Stimulated activated CD4-positive, alpha-beta T cell treated with anti-CD3 and anti-CD28 coated beads, Interleukin-15, amount 100 ng/mL, for 24 hours (primary cell): ENCODE measurements at places on chromosomes 3 and 15.

- DNase-seq: peak; percentile 24
Observed at GRCh38 chr3:126356373-126357264, 589 bp downstream of the KLF15 start.

- DNase-seq: peak; percentile 76
Observed at GRCh38 chr3:188060840-188061544, 93.0 kb upstream of the LPP start.

DNA sequence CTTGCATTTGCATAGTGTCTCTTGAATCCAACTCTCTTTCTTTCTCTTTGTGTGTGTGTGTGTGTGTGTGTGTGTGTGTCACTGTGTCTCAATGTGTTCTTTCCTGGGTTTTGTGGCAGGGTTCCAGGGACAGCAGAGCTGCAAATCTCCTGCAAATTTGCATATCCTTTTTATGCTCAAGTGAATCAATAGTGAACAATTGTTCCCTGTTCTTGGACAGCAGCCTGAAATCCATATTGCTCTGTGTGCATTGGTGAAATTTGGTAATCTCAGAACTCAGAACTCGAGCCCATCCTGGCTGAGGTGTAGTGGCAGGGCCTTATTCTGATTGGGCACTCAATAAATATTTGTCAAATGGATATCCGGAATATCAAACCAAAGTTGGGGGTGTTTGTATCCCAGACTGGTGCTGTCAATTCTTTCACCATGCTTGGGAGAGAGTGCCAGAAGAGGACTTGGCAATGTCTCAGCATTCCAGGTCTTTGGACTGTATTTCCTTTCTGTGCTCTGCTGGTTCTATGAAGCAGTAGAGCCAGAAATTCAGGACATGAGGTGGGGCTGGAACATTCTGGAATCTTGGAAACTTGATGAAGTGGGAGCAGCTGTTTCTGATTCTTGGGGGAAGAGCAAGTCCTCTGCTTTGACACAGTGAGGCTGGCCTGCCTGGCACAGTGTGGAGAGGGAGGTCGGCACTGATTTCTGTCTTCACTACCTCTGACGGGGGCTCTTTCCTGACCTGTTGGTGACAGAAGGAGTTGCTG is 380.6 kb upstream of the C2CD4B start:
- no peak for DNase-seq

GRCh38 chr3:167691366-167691765 is 37.6 kb upstream of the WDR49 start:
- peak; percentile 25 for DNase-seq

GRCh38 chr3:13634151-13634550 is 85.2 kb downstream of the FBLN2 start:
- DNase-seq: no peak

DNA sequence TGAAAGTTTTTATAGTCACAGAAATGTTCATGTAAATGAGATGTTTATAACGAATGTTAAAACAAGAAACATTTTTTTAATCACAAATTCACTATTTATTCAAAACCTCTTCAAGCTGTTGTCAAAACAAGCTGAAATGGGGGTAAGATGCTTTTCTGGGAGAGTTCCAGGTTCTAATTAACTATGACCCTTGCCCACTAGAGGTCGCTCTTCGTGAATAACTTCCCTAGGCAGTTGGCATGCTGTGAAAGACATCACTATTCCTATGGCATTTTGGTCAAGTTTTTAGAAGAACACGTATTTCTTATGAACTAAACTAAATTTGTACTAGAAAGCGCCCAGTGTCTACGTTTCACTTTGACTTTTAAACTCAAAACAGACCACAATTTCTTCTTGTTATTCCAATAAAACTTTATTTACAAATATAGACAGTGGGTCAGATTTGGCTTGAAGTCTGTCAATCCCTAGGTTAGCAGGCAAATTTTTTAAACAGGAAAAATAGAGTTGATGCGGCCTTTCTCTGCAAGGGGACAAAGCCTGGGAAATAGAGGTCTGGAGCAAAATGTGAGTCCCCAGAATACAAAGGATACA is 62.8 kb upstream of the CMTM8 start:
- DNase-seq: peak; percentile 72
